Stimulated activated naive B cell treated with anti-CD40 and anti-IgM and Interleukin-4, amounts not matched to agents 10 μg/mL and 1 μg/mL and 100 μg/mL, for 72 hours (primary cell): ENCODE measurements at places on chromosomes 6 and 20.

- no peak for DNase-seq
Measured at GRCh38 chr20:11249683-11250082, 575.9 kb upstream of the JAG1 start.

DNA sequence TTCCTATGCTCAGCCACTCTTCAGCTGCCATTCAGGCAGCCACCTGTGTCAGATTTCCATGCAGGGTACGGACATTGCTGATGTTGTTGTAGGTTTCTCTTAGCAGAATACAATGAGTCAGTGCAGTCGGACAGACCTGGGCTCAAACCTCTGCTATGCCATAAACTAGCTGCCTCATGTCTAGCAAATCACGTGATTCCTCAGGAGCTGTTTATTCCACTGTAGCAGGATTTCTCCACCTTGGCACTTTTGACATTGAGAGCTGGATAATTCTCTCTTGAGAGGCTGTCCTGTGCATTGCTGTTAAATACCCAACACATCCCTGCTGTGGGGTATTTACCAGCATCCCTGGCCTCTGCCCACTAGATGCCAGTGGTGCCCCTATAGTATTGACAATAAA is 413.8 kb upstream of the CDH4 start:
- DNase-seq, result no peak

DNA sequence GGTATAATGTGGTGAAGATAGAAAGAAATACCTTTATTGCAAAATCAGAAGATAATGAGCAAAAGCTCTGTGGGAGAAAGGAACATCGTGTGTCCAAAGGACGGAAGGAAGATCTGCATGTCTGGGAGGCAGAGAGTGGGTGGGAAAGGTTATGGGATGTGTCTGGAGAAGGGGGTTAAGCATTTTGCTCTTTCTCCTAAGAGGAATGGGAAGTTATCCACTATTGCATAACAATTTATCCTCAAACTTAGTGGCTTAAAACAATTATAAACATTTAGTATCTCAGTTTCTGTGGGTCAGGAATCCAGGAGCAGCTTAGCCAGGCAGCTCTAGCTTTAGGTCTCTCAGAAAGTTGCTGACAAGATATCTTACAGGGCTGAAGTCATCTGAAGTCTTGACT is 229.1 kb upstream of the CITED2 start:
- no peak for DNase-seq

GRCh38 chr20:10625641-10626040 is 48.2 kb downstream of the JAG1 start:
- DNase-seq, result no peak

GRCh38 chr20:1904135-1904534 is 8.9 kb downstream of the SIRPA start:
- DNase-seq, result no peak

DNA sequence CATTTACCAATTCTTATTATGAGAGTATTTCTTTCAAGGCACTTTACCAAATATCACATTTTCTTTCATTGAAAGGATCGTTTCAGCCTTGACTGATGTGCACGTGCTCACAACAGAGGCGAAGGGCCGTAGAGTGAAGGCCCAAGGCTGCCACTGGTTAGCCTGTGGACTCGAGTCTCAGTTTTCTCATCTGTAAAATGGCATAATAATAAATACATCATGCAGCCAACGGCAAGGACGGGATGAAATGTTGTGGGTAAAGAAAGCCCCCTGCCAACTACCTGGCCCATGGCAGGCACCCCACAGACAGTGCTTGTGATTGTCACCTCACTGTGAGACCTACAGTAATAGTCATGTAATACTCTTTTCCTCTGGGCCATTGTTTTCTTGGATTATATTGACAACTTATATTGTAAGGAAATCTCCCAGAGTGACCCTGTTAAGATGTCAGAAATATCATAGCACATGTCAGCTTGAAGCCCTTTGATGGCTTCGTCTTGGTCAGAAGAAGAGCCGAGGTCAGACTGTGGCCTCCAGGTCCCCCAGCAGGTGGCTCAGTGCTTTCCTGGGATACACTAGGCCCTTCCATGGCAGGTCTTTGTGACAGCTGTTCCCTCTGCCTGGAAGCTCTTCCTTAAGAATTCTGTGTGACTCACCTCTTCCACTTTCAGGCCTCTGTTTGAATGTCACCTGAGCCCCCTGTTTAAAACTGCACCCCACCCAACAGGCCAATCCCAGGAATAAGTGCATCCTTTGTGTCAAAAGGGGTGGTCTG is 36.3 kb downstream of the FAM50B start:
- DNase-seq, result no peak

DNA sequence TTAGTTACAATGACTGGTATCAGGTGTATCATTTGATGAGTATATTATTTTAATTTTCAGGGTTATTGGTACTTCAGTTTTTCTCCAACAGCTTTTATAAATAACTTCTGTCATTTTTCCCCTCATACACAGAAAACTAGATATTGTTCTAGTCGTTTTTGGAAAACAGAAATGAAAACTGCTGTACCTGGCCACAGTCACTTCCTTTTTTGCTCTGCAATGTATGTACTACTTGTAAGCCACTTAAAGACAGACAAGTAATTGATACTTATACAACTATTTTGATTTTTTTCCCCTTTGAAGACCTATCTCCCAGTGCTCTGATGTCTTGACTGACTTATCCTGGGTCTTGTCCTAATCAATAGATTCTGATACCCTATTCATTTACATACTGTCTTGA is 218.6 kb upstream of the RUNX2 start:
- no peak for DNase-seq

DNA sequence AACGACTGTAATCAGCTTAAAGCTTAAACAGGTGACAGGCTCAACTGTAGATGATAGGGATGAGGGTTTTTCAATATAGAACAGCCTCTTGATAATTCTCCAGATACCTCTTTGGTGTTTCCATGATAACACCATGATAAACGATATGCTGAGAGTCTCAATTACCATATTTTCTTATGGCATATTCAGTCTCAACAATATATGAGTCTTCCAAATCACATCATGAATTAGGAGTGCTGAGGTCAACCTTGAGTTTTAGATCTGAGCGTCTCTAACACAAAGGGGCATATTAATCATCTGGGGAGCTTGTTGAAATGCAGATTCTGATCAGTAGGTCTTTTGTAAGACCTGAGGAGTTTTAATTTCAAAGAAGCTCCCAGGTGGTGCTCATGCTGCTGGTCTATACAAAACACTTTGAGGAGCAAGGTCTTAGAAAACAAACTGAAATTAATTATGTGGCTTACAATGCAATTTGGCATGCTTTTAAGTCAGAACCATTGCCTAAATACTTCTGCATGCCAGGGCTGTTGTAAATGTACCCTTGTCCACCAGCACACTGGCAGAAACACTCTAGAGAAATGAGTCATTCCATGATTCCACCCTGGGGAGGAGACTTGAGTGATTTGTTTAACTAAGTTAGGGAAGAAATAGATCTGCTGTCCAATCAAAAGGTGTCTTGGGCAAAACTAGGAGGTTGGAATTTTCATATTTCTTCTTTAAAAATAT is 49.6 kb downstream of the PTCHD4 start:
- DNase-seq, result no peak

DNA sequence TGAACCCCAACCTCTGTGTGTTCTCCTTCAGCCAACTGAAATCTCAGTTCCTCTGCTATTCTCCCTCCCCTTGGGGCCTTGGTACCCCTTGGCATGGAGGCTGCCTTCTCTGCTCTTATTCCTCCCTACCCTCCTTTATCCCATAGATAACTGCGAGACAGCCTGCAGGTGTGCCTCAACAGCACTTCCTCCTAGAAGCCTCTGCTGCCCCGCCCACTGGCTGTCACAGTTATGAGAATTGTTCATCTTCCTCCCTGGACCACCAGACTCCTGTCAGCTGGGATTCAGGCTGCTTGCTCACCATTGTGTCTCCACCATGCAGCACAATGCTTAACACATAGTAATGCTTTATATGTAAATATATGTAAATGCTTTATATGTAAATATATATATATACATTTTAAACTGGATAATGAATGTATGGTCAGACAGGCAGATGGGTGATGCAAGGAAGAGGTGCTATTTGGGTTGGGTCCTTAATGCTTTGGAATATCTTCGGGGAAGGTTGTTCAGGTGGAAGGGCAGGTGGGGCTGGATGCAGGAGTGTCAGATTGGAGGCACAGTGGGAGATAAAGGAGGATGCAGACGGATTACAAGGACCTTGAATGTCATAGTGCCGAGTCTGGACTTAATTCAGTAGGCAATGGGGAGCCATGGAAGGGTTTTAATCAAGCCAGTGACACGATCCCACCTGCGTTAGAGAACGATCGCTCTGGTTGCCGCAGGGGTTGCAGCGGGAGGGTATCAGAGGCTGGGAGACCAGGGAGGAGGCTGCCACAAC is 4.9 kb downstream of the CDH22 start:
- DNase-seq, result no peak

GRCh38 chr6:141359953-141360352 is 772.8 kb upstream of the GJE1 start:
- no peak for DNase-seq

DNA sequence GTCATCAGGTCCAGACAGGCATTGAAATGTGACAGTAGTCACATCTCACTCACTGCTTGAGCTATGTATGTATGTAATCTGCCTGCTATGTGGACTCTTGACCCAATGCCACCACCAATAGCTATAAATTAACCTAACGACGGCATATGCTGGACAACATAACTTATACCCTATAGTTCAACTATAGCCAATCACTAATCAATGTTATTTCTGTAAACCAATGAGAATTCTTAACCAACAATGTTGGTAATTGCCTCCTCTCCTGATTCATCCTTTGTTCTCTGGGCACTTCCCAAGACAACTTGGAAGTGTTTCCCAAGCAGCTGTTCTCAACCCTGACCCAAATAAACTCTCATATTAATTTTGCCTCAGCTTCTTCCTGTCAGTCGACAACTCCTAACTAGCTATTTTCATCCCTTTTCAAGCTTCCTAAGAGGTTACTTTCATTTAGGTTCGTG is 24.1 kb upstream of the SERPINB1 start:
- no peak for DNase-seq

- DNase-seq, result no peak
Measured at GRCh38 chr20:10012464-10012863, 22.3 kb upstream of the ANKEF1 start.

DNA sequence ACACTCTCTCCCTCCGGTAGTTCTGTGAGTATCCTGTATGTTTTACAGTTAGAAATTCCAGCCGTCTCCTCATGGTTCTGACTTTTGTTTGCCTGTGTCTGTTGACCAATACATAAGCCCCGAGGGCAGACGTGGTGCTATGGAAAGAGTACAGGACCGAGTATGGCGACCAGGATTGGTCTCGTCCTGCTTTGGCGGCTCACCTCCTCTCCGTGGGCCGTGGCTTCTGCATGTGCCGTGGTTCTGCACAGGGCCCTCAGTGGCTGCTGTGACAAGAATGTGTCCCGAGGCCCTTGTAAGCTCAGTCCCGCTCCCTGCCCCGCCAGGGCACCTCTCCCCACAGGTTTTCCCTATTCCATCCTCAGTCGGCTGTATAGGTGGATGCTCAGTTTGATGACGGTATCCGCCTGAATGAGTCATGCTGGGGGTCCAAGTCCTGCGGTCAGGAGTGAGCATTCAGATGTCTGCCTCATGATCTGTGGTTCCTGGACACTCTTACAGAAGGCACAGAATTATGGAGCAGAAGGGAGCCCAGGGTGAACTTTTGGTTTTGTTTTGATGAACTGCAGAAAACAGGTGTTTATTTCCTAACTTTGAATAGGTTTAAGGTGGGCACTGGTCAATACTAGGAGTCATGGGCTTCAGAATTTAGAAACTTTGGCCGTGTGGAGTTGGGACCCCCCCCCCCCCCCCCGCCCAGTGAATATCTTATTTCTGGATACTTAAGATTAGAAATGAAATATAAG is 1.2 kb downstream of the ARFGAP1 start:
- DNase-seq, result no peak

DNA sequence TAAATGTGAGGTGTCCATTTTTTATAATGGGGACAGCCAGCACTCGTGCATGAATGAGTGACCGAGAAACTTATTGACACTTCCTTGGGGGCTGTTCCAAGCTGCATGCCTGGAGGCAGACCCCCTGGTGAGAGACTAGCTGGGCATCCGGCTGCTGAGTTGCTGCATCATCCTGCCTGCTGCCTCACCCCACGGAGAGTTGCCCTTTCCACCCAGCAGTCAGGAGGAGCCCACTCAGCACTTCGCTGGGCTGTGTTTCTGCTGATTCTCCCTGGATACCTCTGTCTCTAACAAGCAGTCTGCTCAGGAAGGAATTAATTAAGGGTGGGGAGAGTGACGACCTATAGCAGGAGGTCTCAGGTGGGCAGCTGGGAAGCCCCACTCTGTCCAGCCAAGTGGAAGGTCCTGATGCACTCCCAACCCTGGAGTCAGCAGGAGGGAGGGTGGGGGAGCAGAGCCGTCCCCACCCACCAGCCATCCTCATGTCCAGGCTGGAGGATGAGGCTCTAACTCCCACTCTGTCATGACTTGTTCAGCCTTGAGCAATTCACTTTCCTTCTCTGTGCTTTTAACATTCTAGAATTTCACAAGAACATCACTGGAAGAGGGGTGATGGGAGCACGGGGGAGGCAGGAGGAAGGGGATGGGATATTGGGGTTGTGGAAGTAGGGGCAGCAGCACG is 177.3 kb downstream of the LRFN2 start:
- no peak for DNase-seq

DNA sequence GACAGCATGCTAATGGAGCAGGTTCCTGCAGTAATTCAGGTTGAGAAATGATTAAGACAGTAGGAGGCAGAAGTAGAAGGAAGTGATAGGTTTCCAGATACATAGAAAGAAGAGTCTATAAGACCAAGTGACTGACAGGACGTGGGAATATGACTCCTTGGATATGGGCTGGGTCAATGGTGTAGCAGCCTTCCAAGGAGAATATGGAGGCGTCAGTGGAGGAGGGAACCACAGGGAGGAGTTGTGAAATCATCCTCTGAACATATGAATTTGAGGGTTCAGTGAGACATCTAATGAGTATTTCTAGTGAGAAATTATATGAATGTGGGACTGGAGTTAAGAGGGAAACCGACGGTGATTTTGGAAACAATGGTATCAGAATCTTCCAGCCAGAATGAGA is 43.3 kb downstream of the NUDT3 start:
- DNase-seq, result no peak

DNA sequence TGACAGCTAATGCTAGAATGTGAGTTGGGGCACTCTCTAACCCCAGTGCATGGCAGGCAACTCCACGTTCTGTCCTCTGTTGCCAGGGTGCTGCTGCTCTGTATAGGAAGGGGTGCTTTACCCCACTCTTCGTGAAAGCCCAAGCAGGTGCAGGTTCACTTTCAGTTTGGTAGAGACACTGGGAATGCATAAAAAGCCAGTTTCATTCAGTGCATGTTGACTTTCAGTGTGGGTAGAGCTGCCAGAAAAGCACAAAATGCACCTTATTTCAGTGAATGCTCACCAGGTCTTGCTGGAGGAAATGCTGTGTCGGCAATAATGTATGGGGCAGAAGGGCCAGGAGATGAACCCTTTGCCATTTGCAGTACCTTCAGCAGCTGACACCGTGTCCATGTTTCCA is 62.1 kb upstream of the ADGRB3 start:
- DNase-seq, result no peak
